ENCODE measurements at places on chromosomes 6 and 20.

DNA sequence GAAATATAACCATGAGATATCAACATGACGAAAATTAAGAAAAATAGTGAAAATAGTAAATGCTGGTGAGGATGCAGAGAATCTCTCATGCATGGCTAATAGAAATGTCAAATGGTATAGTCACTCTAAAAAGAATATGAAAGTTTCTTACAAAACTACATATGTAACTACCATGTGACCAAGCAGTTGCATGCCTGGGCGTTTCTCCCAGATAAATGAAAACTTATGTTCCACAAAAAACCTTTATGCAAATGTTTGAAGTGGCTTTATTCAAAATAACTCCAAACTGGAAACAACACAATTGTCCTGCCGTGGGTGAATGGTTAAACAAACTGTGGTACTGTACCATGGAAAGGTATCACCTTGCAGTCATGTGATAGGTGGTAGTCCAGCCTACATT, 112.4 kb downstream of the HDGFL1 start:
- no peak for DNase-seq

DNA sequence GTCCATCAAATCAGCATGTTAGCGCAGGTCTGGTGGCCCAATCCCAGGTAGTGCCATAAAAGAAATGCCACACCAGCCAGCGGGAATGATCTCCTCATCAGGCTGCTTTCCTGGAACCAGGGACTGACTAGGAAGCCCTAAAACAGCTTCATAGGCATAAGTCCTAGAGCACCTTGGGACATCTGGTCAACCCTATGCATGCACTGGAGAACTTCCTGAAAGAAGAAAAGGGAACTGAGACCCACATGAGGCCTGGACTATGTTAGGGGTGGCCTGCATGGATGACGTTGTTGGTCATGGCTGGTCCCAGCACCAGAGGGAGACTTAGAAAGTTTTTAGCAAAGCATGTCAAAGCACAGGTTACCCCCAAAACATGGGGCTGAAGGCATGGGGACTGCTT, 7.6 kb upstream of the KCNK16 start:
- DNase-seq: no peak

DNA sequence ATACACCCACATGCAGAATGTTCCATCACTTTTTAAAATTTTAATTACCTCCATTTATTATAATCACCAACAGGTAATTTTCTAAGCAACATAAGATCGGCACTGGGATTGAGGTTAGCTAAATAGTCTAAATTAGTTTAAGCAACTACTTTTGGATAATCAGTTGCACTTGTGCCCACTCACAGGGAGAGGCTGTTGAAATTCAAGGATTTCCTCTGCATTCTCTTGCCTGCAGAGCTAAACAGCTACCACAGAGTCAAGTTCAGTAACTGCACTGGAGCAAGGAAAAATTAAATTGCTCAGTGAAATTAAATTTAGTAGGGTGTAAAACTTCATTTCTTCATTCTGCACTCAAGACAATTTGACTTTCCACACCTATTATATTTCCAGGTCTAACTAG, 120.7 kb upstream of the CCDC28A start:
- no peak for DNase-seq

GRCh38 chr20:54650052-54650719, 174.8 kb downstream of the DOK5 start:
- DNase-seq: no peak

- DNase-seq: no peak
These were observed 71.9 kb downstream of the GJA10 start for GRCh38 chr6:89966228-89966544.

- DNase-seq: no peak
These were observed 97.1 kb upstream of the CEP85L start for GRCh38 chr6:118748311-118749062.

DNA sequence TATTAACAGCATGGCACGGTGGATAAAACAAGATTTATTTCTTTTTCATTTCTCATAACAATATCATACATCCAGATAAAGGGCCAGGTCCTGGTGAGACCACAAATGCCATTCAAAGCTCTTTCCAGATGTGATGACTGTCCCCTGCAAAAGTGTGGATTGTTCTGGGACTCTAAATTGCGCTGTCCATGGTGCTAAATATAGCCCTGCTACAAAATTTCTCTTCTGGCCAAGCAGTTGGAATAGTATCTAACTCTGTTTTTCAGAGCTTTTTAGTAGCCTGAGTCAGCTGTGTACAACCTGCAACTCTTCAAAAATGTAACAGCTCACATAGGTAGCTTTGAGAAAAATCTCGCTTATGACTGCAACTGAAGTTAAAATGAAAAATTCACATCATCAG, 115.8 kb downstream of the MANEA start:
- DNase-seq: no peak

GRCh38 chr6:154298297-154298696, 58.3 kb downstream of the IPCEF1 start:
- no peak for DNase-seq

All from activated effector memory CD4-positive, alpha-beta T cell treated with Interleukin-2 at 50 U/mL for 16 hours (primary cell).